ENCODE measurements at places on chromosomes 1 and 21. TPM values are rescaled to one million over a fixed set of nuclear protein-coding genes. Genes with fewer than 3 reads are reported as not detected.
A peak's percentile ranks its signal among the peaks of the same experiment; 100 is the strongest.

DNA sequence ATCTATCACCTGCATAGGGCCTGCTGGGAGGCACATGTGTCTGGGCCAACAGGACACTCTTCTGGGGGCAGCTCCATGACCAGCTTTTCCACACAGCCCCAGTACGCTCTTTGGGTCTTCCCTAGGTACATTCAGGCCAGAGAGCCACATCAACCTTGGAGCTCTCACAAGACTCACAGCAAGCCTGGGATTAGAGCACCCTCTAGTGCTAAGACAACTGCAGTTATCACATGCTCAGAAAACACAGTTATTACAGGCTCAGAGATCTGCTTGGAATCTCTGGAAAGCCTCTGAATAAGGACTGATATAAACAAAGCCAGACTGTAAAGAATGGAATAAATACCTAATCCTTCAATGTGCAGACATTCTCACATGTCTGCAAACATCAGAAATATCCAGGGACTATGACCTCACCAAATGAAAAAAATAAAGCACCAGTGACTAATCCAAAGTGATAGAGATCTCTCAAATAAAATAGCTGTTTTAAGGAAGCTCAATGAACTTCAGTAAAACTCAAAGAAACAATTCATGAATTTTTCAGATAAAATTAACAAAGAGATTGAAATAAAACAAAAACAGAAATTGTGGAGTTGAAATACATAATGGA, 563.9 kb upstream of the NR5A2 start:
- H3K27me3 ChIP-seq = no peaks in the 10 kb centered on the region
- no peak overlapping the region for H3K27ac ChIP-seq
- H3K4me1 ChIP-seq = no peaks in the 10 kb centered on the region
- H3K4me3 ChIP-seq = no peak overlapping the region
- no peaks in the 10 kb centered on the region for H3K36me3 ChIP-seq
- DNase-seq = peak; percentile 80

- H3K27ac ChIP-seq = no peak overlapping the region
- no peak overlapping the region for H3K4me3 ChIP-seq
- H3K36me3 ChIP-seq = no peaks in the 10 kb centered on the region
These were observed 32.1 kb downstream of the RABGAP1L start for GRCh38 chr1:174191349-174191862.

DNA sequence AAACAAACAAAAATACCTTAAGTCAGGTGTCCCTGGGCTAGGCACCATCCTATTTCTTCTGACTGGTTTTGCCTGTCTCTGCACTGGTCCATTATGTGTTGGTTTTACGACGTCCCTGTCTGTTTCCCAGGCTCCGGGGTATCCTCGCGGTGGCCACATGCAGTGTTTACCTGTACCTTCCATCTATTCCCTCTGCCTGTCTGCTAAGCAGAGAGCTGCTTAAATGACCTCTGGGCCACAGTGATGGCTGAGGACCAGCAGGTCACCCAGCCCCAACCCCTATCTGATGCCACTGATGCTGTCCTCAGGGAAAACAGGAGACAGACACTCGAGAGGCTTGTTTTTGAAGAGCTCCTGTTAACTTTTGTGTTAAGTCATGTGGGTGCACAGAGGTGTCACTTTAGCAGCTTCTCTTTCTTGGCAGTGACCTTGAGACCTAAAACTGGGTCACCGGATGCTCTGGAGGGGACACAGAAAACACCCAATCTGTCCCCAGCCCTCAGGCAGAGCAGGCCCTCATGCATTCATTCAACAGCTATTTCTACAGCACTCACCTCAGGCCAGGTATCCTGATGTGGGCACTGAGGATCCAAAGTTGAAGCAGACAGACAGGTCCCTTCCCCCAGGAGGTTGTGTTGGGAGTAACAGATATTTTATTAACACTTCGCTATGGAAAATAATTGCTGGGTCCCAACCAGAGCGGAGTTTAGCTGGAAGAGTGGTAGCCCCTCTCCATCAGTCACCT, 4.4 kb upstream of the EFHD2 start:
- H3K4me1 ChIP-seq = peaks cover 27% of the 10 kb centered on the region
- no peak overlapping the region for H3K4me3 ChIP-seq
- no peak for DNase-seq
- H3K36me3 ChIP-seq = no peaks in the 10 kb centered on the region
- H3K27ac ChIP-seq = no peak overlapping the region
- no peaks in the 10 kb centered on the region for H3K27me3 ChIP-seq

GRCh38 chr1:83055391-83056170, 943.4 kb downstream of the TTLL7 start:
- peaks cover under 1% of the 10 kb centered on the region for H3K36me3 ChIP-seq
- H3K4me3 ChIP-seq = no peak overlapping the region
- no peak for DNase-seq
- H3K4me1 ChIP-seq = no peaks in the 10 kb centered on the region
- H3K27me3 ChIP-seq = no peaks in the 10 kb centered on the region

GRCh38 chr1:15974855-15975254, 1.0 kb downstream of the ZBTB17 start:
- H3K4me3 ChIP-seq = peak overlapping the region; percentile 77
- H3K4me1 ChIP-seq = peaks cover 15% of the 10 kb centered on the region
- peak overlapping the region; percentile 5 for H3K27ac ChIP-seq
- H3K27me3 ChIP-seq = no peaks in the 10 kb centered on the region

GRCh38 chr1:17661546-17662157, 93.5 kb upstream of the ACTL8 start:
- DNase-seq = peak; percentile 73
- no peak overlapping the region for H3K4me3 ChIP-seq
- no peak overlapping the region for H3K27ac ChIP-seq
- H3K4me1 ChIP-seq = no peaks in the 10 kb centered on the region

DNA sequence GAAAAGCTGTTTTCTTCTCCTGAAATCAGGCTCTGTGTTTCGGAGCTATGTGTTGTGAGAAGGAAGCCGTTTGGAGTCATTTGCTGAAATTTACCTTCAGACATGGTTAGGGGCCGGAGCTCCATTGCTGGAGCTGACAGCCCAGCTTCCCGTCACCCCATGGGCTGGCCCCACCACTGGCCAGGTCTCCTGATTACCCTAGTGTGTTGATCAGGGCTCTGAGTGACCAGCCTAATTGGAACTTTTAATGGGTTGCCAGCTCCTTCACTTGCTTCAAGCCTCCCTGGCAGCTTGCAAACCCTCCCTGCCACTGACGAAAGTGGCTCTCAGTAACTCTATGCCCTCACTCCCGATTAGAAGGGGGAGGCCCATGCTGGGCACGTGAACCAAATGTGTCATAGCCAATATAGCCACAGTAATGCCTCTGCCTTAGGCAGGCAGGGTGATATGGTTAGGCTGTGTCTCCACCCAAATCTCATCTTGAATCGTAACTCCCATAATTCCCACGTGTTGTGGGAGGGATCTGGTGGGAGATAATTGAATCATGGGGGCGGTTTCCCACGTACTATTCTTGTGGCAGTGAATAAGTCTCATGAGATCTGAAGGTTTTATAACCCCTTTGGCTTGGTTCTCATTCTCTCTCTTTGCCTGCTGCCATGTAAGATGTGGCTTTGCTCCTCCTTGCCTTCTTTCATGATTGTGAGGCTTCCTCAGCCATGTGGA, 224.1 kb downstream of the TRABD2B start:
- no peaks in the 10 kb centered on the region for H3K27me3 ChIP-seq
- no peak for DNase-seq
- H3K36me3 ChIP-seq = no peaks in the 10 kb centered on the region
- H3K4me3 ChIP-seq = no peak overlapping the region
- H3K27ac ChIP-seq = no peak overlapping the region

- no peak overlapping the region for H3K4me3 ChIP-seq
- no peak overlapping the region for H3K27ac ChIP-seq
- DNase-seq = peak; percentile 16
These were observed 16.8 kb upstream of the SH3GLB1 start for GRCh38 chr1:86687595-86687994.

DNA sequence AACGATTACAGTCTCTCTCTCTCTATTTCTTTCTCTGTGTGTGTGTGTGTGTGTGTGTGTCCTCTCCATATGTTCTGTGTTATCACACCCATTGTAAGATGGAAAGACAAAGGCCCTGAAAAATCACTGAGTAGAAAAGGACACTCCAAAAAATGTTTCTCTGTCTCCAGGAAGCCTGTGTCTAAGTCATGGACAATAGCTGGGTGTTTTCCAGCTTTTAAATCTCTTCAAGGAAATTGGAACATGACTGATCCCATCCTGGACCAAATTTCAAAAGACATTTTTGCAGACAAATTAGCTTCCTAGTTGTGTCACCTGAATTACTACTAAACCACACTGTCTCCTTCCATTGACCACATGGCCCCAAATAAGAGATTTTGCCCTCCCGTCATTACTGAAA, 31.0 kb upstream of the LMX1A start:
- H3K4me1 ChIP-seq = peaks cover 19% of the 10 kb centered on the region
- H3K36me3 ChIP-seq = peaks cover 6% of the 10 kb centered on the region
- H3K27ac ChIP-seq = no peak overlapping the region
- DNase-seq = no peak
- peaks cover 59% of the 10 kb centered on the region for H3K27me3 ChIP-seq

DNA sequence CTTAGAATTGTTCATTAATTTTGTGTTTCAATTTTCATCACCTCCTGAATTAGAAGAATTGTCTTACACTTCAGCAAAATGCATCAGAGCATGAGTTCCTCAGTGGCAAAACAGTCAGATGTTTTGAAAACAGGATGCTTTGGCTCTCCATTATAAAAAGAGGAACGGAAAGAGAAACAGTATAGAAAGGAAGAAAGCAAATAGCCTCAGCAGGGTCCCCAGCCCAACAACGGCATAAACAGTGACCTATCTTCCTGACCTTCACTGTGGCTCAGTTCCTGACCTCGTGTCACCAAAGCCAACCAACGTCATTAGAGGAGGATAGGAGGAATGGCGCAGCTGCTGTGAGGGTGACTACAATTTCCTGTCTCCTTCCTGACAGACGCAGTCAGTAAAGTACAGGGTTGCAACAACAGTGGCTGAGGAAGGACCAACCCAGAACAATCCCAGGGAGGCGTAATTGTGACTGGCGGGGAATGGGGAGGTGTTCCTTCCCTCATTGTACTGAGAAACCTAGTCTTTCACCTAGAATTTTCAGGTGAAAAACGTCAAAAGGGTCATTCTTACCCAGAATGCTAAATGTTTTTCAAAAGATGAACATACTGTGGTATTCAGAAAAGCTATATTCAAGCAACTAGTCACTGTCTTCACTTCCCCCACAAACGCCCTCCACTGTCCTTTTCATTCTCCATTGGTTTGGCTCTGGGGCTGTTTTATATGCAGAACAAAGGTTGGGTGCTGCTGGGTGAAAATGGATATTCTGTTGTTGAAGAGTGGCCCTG, 197.9 kb upstream of the SGIP1 start:
- peak; percentile 60 for DNase-seq
- H3K27me3 ChIP-seq = no peaks in the 10 kb centered on the region
- H3K4me1 ChIP-seq = peaks cover 31% of the 10 kb centered on the region
- peaks cover 11% of the 10 kb centered on the region for H3K36me3 ChIP-seq
- peak overlapping the region; percentile 97 for H3K27ac ChIP-seq
- peak overlapping the region; percentile 79 for H3K4me3 ChIP-seq

- H3K27me3 ChIP-seq = no peaks in the 10 kb centered on the region
- no peak for DNase-seq
- H3K4me1 ChIP-seq = no peaks in the 10 kb centered on the region
These were observed 15.5 kb downstream of the RHBDL2 start for GRCh38 chr1:38926091-38926490.

GRCh38 chr1:82044536-82044935, 243.8 kb downstream of the ADGRL2 start:
- no peak overlapping the region for H3K4me3 ChIP-seq
- DNase-seq = no peak
- H3K27me3 ChIP-seq = no peaks in the 10 kb centered on the region
- H3K36me3 ChIP-seq = no peaks in the 10 kb centered on the region
- H3K27ac ChIP-seq = no peak overlapping the region

- H3K27ac ChIP-seq = no peak overlapping the region
- H3K27me3 ChIP-seq = no peaks in the 10 kb centered on the region
- no peaks in the 10 kb centered on the region for H3K4me1 ChIP-seq
- no peak overlapping the region for H3K4me3 ChIP-seq
These were observed 15.1 kb downstream of the ZBTB8A start for GRCh38 chr1:32554288-32554687.

DNA sequence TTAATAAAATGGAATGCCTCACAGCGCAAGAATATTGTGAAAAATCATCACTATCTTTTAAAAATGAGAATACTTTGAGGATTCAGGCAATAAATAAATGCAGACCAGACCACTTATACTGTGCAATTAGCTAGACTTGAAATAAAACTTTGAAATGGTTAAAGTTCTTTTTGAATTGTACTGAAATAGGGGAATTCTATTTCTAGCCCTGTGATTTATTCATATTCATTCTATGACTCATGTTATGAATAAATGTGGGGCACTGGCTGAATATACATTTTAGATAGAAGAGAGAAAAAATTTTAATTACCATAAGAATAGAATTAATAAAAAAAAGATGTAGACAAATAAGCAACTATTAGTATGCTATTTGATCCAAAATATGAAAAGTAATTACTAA, 16.4 kb upstream of the USP25 start:
- no peak for DNase-seq
- no peak overlapping the region for H3K27ac ChIP-seq
- H3K36me3 ChIP-seq = no peaks in the 10 kb centered on the region
- no peaks in the 10 kb centered on the region for H3K4me1 ChIP-seq
- H3K27me3 ChIP-seq = no peaks in the 10 kb centered on the region
- no peak overlapping the region for H3K4me3 ChIP-seq

- no peak overlapping the region for H3K27ac ChIP-seq
- H3K27me3 ChIP-seq = no peaks in the 10 kb centered on the region
- DNase-seq = no peak
- no peaks in the 10 kb centered on the region for H3K36me3 ChIP-seq
- no peak overlapping the region for H3K4me3 ChIP-seq
These were observed 231.9 kb downstream of the TOMM20 start for GRCh38 chr1:234896477-234897389.

DNA sequence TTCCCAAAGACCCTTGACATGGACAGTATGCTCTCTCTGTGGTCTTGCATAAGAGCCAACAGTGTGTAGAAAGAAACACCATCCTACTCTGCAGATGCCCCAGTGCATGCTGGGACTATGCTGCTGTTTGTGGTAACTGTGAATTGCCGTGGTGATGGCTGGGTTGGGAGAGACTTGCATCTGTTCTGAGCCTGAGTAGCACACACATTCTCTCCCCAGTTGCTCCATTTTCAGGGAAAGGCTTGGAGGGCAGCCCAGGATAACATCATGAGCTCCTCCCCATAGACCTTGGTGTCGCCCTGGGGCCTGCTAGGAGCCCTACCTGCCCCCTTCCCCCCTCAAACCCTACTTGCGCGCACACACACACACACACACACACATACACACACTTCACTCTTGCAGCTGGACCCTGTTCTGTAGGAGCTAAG, 120.9 kb upstream of the IPO9 start:
- no peaks in the 10 kb centered on the region for H3K36me3 ChIP-seq
- H3K4me1 ChIP-seq = peaks cover 43% of the 10 kb centered on the region
- peak; percentile 67 for DNase-seq
- H3K4me3 ChIP-seq = no peak overlapping the region

The CD1C gene
- total RNA-seq = not detected

The ASAP3 gene
- 11.1 TPM for total RNA-seq

The PM20D1 gene
- not detected for total RNA-seq

The ALG14 gene
- total RNA-seq = 13.0 TPM

The SPRR3 gene
- not detected for total RNA-seq

The RNF207 gene
- total RNA-seq = 12.4 TPM

The S100A3 gene
- 85.7 TPM for total RNA-seq

The NFASC gene
- 0.98 TPM for total RNA-seq
